ENCODE measurements at places on chromosomes 1 and 21.
A peak's percentile ranks its signal among the peaks of the same experiment; 100 is the strongest.

GRCh38 chr1:167563579-167564246 is 10.2 kb upstream of the CREG1 start:
- no peak for DNase-seq

DNA sequence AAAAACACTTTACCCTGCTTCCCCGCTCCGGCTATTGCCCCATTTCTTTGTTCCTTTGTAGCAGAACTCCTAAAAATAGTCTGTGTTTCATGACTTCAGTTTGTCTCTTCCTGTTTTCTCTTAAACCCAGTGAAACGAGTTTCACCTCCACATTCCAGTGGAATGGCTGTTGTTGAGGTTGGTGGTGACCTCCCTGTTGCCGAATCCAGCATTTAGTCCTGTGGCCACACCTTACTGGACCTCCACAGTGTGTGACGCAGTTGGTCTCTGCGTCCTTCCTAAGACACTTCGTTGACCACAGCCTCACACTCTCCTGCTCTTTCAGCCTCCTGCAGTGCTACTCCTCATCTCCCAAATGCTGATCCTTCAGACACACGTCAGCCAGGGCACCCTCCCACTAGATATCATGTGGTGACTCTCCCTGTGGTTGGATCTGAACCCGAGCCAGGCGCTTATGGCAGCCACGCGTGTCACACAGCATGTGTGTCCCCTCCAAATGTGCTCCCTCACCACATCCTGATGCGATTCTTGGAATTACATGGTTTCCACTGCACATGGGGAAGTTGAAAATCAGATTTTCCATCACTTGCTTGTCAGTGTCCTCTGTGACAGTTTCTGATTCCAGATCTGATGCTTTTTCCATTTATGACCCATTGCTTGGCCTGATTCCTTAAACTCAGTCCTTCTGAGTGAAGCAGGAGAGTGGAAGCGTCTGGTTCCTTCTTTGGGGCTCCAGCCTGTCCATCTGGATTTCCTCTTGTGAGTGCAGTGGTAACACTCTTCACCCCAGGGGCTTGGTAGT is 99.1 kb upstream of the ARTN start:
- DNase-seq: no peak

GRCh38 chr1:99469550-99469971 is 176.4 kb upstream of the PALMD start:
- DNase-seq: no peak

DNA sequence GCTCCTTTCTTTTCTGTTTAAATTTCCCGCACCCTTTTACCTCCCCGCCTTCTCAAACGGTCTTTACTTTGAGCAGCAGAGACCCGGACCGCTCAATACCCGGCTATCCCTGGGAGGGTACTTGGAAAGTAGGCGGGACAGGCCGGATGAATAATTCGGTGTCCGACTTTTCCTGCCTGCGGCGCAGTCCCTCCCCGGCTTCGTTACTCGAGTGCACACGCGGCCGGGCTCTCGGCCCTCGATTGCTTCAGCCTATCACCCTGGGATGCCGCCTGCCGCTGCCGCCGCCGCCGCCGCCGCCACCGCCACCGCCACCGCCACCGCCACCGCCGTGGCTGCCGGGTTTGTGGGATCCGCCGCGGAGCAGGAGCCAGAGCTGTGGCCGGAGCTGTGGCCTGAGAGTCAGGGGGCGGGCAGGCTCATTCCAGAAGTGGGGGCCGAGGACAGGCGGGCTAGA is 382 bp upstream of the RASAL2 start:
- peak; percentile 11 for DNase-seq

DNA sequence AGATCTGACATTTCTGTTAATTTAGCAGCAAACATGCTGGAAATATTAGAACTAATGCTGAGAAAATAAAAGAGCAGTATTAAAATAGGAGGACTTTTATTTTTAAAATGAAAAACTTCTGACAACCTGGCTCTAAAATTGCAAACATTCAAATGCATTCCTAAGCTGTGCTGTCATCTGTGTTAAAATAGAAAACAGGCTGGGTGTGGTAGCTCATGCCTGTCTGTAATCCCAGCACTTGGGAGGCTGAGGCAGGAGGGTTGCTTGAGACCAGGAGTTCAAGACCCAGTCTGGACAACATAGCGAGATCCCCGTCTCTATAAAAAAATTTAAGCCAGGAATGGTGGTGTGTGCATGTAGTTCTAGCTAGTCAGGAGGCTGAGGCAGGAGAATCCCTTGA is 44.6 kb downstream of the MIGA1 start:
- no peak for DNase-seq

- no peak for DNase-seq
Measured at GRCh38 chr21:23861911-23862504, 1745.3 kb downstream of the MRPL39 start.

GRCh38 chr1:213661302-213661701 is 326.5 kb upstream of the PROX1 start:
- no peak for DNase-seq

GRCh38 chr1:76340056-76340455 is 265.5 kb downstream of the ST6GALNAC3 start:
- DNase-seq: no peak

DNA sequence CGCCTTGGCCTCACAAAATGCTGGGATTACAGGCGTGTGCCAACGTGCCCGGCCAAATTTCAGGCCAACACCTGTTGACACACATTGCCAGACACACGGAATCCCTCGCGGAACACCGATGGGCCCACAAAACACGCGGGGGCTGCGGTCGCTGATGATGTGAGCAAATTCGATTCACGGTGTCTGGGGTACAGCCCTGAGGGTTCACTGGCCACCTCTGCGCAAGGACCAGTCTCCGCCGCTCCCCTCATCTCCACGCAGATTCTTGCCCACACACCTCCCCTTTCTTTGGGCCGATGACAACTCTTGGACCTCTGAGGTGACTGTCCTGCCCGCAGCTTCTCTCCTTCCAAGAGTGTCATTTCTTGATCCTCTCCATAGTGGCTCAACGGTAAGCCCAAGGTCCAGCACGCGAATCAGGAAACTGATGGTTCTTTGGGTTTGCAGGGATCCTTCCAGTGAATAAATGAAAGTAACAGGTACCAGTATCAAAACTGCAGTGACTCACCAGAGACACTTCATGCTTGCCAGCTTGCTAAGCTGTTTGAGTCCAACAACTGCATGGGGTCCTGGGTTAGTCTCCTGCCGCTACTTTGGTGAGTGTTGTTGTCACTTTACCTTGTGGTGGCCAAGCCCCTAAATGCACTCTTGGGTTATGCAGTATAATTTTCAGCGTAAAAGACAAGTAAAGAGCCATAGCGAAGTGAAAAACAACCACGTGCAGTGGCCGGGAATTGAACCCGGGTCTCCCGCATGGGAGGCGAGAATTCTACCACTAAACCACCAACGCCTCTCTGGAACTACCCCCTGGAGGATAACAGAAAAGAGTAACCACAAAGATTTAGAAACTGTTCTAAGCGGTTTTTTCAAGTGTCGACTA is 11.0 kb upstream of the RNU1-3 start:
- no peak for DNase-seq

DNA sequence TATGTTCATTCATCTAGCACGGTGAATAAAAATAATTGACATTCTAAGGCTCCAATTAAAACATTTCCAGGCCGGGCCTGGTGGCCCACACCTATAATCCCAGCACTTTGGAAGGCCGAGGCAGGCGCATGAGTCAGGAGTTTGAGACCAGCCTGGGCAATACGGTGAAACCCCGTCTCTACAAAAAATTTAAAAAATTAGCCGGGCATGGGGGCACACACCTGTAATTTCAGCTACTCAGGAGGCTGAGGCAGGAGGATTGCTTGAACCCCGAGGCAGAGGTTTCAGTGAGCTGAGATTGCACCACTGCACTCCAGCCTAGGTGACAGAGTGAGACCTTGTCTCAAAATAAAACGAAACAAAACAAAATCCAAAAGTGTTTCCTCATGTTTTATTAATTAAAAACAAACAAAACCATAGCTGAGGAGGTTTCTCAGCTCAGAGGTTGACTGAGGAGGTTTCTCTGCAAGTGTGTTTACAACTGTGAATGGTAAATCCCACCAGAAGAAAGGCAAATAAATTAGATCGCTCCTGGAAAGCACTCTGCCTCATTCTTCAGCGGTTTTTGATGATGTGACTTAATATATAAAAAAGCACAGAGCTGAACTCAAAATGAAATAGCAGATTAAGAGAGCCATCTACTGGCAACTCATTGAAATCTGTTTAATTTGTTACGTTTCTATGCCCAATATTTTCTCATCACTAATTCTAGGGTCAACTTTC is 37.7 kb upstream of the ATG4C start:
- DNase-seq: no peak

GRCh38 chr21:34201001-34201400 is 127.6 kb downstream of the MRPS6 start:
- DNase-seq: no peak

DNA sequence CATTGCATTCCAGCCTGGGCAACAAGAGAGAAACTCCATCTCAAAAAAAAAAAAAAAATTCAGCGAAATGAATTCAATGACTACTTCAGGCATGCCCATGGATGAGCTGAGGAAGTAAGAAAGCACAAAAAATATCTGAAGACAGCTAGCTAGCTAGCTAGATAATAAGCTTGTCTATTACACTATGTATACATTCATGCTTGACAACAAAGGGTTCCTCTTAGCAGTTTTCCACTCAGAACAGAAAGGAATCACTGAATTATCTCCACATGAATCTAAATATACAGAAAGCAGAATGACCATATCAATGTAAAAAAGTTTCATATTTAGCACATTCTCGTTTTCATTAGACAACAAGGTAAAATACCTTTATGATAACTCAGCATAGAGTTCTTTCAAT is 32.1 kb downstream of the USP48 start:
- DNase-seq: no peak

- no peak for DNase-seq
Measured at GRCh38 chr1:227318853-227319607, 738 bp upstream of the CDC42BPA start.

DNA sequence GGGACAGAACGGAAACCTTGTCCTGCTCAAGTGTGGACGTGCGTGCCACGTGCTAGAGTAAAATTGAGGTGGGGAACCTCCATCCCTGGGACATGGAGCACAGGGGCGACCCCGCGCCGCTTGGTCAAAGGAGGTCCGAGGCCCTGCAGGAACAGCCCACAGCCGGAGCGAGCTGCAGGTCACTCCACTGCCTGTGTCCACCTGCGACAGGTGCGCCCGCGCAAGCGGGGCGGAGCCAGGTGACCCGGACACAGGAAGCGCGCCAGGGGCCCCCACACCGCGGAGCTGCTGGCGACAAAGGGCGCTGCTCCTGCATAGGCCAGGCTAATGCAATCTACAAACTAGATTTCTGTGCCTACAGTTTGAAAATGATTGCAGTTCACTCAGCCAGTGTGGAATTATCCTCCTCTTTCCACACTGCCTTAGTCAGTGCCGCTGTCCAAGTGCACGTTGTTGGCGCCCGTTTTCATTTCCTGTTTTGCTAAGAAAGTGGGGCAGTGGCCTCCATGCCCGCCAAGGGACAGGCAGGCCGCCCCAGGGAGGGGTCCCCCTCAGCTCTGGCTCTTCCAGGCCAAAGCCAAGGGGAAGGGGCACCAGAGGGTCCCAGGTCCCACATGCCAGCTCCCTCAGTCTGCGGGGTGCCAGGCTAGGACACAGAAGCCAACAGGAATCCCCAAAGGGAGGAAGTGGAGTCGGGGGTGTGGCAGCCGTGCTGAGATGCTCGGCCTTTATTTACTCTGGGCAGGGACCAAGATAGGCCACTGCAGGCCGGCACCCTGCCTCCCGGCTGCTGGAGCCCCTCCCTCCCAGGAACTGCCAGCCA is 4.3 kb upstream of the NADK start:
- DNase-seq: no peak

GRCh38 chr1:201261771-201262547 is 21.3 kb upstream of the PKP1 start:
- DNase-seq: no peak

DNA sequence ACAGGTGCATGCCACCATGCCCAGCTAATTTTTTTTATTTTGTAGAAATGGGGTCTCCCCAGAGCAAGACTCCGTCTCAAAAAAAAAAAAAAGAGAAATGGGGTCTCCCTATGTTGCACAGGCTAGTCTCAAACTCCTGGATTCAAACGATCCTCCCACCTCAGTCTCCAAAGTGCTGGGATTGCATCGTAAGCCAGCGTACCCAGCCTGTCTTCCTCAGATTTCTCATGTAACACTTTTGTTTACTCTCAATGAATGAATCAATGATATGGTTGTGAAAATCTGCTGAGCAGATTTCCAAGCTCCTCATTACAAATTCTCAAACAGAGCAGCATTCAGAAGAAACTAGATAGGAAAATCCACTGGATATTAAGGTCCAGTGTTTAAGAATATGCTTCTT is 6.6 kb downstream of the CMPK1 start:
- no peak for DNase-seq
